ENCODE measurements at places on chromosomes 12 and 14.

DNA sequence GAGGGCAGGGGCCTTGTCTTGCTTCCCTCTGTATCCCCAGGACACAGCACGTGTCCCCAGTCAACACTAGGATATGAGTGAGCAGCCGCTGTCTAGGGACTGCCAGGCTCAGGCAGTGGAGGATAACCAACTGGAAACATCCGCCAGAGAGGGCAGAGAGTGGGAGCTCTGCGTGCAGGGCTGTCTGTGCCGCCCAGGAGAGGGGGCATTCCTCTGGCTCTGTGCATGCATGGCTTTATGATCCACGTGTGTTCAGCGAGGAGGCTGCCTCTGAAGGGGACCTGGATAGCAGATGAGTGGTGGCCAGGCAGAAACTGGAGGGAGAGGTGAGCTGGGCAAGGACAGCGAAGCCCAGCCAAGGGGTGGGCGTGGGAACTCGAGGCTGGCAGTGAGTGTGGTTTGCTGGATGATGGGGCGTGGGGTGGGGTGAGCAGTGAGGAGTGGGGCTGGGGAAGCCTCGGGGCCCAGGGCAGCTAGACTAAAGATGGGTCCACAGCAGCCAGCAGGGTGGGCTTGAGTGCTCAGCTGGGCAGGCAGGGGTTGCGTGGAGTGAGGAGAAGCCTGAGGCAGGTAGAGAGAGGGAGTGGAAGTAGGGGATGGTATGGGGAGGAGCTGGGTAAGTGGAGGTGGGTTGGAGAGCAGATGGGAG lies 72.9 kb downstream of the PRIMA1 start:
- DNase-seq: no peak

DNA sequence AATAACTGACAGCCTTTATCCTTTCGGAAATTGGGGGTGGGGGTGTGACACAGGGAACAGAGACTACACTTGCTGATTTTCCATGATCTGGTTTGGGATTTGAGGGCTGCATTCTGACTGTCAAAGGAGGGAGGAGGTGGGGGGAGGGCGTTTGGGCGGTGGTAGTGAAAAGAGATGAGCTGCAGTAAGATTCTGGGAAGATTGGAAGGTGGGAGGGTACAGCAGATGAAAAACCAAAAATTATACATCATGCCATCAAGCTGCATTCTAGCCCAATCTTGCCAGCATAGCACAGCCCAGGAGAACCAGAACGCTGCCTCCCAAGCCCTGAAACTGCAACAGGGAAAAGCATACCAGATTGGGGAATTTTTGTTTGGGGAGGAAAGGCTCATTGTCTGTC lies 2.4 kb downstream of the RND1 start:
- no peak for DNase-seq

- DNase-seq: no peak
These were observed 40.3 kb upstream of the SMOC1 start for GRCh38 chr14:69838881-69839416.

DNA sequence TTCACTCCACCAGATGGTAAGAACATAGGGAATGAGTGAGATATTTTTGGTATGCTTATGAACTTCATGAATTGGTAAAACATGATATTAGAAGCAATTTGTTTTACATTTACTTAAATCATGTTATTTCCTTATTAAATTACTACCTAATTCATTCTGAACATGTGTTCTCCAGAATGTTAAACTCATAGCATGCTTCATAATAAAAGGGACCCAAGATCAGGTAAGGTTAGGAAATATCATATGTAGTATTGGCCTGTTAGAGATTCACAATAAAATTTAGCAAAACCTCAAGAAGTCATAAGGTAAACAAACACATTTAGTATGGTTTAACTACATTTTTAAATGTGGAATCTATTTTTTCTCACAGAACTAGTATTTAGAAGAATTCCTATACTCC lies 28.2 kb downstream of the PTPRQ start:
- DNase-seq: no peak

DNA sequence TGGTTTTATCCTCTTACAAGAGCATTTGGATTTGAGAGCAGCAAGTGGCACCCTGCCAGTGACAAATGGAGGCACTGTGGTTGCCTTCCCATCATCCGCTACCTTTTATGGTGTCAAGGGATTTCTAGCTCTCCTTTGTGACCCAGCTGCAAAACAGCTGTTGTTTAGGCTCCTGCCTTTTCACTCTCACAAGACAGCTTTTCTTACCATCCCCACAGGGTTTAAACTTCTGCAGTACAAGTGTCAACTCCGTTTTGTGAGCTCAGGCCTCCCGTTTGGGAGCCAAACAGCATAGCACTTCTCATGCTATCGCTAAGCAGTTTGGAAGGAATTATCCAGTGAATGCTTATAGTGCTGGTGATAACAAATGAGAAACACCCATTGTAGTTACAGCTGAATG lies 331.4 kb downstream of the TMTC2 start:
- no peak for DNase-seq

GRCh38 chr14:64680013-64680713 lies 24.1 kb upstream of the PLEKHG3 start:
- no peak for DNase-seq

DNA sequence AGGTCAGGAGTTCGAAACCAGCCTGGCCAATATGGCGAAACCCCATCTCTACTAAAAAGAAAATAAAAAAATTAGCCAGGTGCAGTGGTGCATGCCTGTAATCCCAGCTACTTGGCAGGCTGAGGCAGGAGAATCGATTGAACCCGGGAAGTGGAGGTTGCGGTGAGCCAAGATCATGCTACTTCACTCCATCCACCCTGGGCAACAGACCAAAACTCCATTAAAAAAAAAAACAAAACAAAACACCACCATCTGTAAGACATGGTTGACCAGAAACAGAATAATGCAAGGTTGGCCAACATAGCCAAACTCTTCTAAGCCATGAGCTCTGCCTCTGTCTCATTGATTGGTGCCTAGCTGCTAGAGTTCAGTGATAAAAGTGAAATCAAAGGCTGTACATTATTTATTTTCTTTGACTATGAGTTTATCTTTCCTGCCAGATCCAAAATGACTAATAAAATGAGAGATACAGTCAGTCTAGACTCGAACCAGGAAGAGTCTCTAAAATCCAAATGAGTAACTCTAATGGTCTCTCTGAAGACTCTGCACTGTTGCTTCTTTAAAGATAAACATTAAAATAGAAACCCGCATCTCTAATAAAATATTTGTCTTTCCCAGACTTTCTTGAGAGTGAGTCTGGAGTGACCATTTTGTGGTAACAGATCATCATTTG lies 404.7 kb downstream of the DAD1 start:
- no peak for DNase-seq

DNA sequence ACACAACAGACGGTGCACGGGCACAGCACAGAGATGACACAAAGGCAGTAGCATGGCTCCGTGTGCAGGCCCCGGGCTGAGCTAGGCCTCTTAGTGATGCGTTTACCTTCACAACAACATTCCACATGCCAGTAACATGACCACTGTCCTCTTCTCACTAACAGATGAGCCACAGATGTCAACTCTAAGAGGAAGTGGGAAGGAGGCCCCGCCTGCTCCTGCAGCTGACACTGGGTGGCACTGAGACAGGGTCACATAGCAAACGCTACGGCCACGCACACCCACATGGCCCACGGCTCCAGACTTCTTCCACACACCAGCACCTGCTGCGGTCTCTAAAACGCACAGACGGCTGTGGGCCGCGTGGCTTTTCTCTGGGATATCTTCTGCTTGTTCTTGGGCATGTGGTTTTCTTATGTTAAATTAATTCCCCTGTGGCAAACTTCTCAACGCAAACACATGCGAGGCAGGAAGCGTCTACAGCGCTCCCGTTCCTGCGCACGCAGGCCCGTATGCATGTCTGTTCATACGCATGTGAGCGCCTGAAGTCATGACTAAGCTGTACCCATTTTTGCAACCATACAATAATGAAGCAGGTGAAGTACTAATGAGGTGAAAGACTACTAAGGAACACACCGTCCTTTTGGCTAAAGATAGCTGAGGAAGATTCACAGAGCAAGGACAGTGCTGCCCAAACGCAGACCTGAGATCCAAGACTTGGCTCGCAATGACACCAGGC lies 26.8 kb downstream of the AMN start:
- DNase-seq: no peak

- no peak for DNase-seq
These were observed 217.1 kb downstream of the EXOC5 start for GRCh38 chr14:57051633-57052032.

GRCh38 chr14:55052269-55052930 lies 953 bp downstream of the MAPK1IP1L start:
- no peak for DNase-seq

- DNase-seq: no peak
These were observed 11.3 kb downstream of the SYNE3 start for GRCh38 chr14:95505030-95505589.

GRCh38 chr14:60188115-60188514 lies 22.9 kb upstream of the DHRS7 start:
- no peak for DNase-seq

GRCh38 chr14:98545181-98545580 lies 726.8 kb downstream of the BCL11B start:
- DNase-seq: no peak

DNA sequence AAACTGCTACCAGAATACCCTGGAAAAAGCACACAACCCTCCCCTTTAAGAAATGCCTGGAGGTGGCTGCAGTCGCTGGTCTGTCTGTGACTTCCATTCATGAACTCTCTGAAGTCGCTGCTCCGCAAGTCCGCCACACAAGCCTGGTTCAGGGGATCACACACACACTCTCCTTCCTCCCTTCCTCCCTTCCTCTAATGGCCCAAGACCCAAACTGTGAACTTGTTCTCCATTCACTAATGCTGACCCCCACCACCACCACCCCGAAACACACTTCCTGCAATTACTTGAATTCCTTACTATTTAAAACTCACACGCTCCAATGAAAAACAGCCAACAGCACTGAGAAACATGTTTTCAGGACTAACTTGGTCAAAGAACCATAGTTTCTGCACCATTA lies 1.0 kb upstream of the LMO3 start:
- DNase-seq: no peak

DNA sequence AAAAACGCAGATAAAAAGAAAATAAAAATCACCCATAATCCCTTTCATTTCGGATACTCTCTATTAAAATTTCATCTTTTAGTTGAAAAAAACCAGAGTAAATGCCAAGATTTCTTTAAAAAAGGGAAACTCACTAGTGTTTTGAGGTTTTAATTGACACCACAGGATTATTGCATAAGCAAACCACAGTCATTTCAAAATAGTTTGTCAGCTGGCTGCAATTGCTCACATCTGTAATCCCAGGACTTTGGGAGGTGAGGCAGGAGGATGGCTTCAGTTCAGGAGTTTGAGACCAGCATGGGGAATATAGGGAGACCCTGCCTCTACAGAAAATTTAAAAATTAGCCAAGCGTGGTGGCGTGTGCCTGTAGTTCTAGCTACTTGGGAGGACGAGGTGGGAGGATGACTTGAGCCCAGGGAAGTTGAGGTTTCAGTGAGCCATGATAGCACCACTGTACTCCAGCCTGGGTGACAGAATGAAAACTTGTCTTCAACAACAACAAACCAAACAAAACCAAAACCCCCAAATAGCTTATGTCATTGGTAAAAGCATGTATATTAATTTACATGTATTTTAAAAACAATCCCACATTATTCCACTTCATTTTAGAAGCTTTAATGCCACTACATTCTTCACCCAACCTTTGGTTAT lies 48.8 kb downstream of the SYNE2 start:
- no peak for DNase-seq

- no peak for DNase-seq
These were observed 2.5 kb downstream of the RASSF8 start for GRCh38 chr12:25960961-25961360.

DNA sequence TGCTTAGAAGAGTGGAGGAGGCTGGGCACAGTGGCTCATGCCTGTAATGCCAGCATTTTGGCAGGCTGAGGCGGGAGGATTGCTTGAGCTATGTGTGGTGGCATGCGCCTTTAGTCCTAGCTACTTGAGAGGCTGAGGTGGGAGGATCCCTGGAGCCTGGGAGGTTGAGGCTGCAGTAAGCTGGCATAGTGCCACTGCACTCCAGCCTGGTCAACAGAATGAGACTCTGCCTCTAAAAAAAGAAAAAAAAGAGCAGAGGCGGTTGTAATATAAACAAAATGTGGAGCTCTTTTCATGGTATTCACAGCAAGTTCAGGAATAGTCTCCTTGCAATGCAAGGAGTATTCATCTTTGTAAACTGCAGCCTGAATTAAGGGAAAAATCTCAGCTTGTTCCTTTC lies 27.2 kb downstream of the ARID2 start:
- DNase-seq: no peak

GRCh38 chr14:35349496-35350365 lies 54.8 kb downstream of the NFKBIA start:
- no peak for DNase-seq

GRCh38 chr12:85092814-85093370 lies 56.7 kb downstream of the LRRIQ1 start:
- DNase-seq: no peak

GRCh38 chr14:22886500-22887259 lies 3.7 kb downstream of the REM2 start:
- peak; percentile 73 for DNase-seq

DNA sequence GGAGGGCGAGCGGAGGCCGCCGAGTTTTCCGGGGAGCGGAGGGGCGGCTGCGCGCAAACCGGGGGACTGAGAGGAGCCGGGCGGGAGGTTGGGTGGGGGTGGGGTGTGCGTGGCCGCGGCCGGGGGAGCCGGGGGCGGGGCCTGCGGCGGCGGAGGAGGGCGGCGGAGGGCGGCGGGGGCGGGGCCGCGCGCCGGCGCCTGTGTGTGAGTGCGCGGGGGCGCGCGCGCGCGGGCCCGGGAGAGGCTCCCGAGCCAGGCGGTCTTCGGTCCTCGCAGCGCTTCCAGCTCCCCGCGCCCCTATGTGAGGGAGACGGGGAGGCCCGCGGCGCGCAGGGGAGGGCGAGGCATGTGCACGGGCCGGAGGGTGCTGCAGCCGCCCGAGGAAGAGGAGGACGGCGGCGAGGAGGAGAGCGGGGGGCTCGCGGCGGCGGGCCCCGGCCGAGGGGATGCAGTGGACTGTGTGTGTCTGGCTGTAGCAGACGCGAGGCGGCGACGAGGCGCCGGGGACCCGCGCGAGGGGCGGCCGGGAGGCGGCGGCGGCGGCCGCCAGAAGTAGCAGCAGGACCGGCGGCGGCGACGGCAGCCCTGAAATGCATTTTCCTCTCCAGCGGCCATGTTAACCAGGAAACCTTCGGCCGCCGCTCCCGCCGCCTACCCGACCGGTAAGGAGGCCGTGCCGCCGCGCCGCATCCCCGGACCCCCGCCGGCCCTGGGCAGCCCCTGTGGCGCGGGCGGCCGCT lies at the start of gene DYRK2:
Gene DYRK2, plus strand, starts transcription at position 225 of the 740 bp plus-strand sequence. Its CDS starts 389 bp downstream, at position 614.
- DNase-seq: peak; percentile 66

- DNase-seq: no peak
These were observed 68.7 kb downstream of the GALNT9 start for GRCh38 chr12:132260721-132261120.

- no peak for DNase-seq
These were observed 18.0 kb upstream of the LDHB start for GRCh38 chr12:21675641-21676040.

DNA sequence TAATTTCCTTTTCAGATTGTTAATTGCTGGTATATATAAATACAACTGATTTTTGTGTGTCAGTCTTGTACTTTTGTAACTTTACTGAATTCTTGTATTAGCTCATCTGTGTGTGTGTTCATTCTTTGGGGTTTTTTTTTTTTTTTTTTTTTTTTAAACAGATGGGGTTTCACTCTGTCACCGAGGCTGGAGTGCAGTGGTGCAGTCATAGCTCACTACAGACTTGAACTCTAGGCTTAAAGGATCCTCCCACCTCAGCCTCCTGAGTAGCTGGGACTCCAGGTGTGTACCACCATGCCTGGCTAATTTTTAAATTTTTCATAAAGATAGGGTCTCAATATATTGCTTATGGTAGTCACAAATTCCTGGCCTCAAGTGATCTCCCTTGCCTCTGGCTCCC lies 68.0 kb downstream of the WNK1 start:
- DNase-seq: no peak

- no peak for DNase-seq
These were observed 131.8 kb downstream of the KITLG start for GRCh38 chr12:88448337-88448915.

All from effector memory CD4-positive, alpha-beta T cell (primary cell).